ENCODE measurements at places on chromosomes 2 and 18.

GRCh38 chr2:229206548-229206947 is 64.5 kb downstream of the PID1 start:
- DNase-seq = no peak

DNA sequence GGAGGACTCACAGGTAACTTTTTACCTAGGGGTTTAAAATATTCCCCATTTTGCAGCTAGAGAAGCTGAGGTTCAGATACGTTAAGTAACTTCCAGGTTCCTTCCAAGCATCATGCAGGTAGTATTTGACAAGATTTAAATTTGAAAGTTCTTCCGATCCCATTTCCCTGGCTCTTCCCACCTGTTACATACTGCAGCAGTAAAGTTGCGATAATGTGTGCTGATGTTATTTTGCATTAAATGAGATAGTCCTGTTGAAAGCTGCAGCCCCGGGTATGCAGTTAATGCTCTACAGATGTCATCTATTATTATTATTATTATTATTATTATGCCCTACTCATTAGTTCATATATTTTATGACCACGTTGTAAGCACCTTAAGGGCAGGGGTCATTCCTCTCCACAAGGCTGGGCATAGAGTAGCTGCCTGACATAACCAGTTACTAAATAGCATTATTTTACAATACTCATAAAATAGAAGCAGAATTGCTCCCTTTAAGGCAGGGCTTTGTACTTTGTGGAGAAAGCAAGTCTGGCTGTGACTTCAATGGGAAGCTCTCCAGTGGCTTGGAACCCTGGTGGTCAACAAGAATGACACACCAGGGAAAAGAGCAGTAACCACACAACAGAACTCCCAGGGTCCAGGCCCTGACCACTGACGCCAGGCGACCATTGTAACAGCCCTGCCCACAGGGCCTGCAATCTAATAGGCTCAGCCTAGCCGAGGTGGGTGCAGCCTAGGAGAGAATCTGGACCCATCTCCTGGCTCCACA is 112.0 kb upstream of the STPG4 start:
- no peak for DNase-seq

DNA sequence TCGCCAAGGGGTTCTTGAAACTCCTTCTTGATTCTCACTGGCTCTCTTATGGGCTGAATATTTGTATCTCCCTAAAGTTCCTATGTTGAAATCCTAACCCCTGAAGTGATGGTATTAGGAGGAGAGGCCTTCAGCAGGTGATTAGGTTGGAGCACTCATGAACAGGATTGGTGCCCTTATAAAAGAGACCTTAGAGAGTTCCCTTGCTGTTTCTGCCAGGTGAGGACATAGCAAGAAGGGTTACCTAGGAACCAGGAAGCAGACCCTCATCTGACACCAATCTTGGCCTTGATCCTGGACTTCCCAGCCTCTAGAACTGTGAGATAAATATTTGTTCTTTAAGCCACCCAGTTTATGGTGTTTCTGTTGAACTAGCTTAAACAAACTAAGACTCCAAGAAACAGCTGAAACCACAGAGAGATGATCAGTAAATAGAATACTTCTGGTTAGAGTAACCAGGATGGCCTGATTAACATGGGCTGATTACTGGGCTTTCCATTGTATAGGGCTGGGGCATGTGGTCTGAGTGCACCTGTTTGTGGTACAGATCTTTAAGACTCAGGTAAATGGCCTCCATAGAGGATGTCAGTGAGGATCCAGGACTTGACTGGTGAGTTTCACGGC is 7.7 kb upstream of the CDC42EP3 start:
- no peak for DNase-seq

DNA sequence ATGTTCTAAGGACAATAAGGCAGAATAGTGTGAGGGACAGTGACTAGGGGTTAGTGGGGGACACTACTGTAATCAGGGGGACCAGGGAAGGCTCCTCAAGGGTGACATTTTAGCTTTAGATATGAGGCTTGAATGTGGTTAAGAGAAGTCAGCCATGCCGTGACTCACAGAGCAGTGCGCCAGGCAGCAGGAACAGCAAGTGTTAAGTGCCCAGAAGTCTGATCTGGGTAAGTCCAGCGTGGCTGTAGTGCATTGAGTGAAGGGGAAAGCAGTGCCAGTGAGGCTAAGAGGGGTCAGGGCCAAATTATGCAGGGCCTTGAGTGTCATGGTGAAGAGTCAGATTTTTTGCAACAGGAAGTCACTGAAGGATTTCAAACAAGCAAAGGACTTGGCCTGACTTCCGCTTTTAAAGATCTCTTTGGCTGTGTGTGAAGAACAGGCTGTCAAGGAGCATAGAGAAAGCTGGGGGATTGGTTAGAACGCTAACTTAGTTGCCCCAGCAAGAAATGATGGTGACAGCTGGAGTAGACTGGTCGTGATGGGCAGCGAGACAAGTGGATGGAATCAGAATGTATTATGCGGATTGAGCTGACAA is 151.5 kb downstream of the MSH2 start:
- no peak for DNase-seq

GRCh38 chr2:224894356-224894755 is 147.9 kb downstream of the DOCK10 start:
- DNase-seq = no peak

GRCh38 chr2:97752342-97753334 is 39.3 kb downstream of the ZAP70 start:
- DNase-seq = no peak

GRCh38 chr2:25867396-25868003 is 10.8 kb downstream of the ASXL2 start:
- DNase-seq = no peak

GRCh38 chr2:162729469-162729868 is 109.1 kb downstream of the KCNH7 start:
- no peak for DNase-seq
